ENCODE measurements at places on chromosomes 1 and 21.

DNA sequence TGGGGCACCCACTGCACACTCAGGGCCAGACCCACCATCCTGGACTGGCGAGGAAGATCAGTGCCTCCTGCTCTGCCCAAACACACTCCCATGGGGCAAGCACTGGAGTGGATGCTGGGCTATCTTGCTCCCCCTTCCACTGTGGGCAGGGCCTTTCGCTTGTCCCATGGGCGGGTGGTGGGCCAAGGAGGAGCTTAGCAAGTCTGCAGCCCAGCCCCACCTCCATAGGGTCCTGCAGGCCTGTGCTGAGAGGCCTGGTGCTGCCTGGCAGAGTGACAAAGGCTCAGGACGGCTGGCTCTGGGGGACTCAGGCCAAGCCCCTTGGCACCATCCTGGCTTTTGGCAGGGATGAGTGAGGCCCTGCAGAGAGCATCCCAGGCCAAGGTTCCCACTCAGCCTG is 89.4 kb downstream of the PTPRU start:
- DNase-seq = no peak

GRCh38 chr1:204663644-204664383 is 21.7 kb downstream of the LRRN2 start:
- DNase-seq = no peak

GRCh38 chr1:223827193-223827663 is 18.5 kb downstream of the TP53BP2 start:
- no peak for DNase-seq

GRCh38 chr1:78104322-78104721 is 58.6 kb downstream of the GIPC2 start:
- no peak for DNase-seq

DNA sequence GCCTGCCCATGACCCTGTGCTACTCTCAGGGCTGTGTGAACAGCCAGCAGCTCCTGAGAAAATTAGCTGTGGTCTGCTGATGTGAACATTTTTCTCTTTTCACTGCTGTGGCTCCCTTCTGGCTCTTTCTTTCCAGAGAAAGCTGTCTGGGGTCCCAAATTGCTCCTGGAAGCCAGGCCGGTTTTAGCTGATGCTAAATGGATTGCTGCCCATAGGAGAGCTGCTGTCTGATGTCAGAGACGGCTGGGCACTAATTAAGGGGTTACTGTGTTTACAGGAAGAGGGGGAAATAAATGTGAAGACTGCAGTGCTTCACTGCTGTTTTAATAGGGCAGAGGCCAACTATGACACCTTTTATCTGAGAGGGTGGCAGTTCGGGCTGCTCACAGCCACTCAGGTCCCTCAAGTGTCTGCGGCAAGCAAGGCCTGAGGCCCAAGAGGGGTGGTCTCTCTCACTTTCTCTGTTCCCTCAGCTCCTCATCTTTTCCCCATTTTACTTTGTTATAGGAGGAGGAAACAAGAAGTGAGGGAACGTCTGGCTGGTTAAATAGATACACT is 106.0 kb upstream of the GNG12 start:
- peak; percentile 30 for DNase-seq

DNA sequence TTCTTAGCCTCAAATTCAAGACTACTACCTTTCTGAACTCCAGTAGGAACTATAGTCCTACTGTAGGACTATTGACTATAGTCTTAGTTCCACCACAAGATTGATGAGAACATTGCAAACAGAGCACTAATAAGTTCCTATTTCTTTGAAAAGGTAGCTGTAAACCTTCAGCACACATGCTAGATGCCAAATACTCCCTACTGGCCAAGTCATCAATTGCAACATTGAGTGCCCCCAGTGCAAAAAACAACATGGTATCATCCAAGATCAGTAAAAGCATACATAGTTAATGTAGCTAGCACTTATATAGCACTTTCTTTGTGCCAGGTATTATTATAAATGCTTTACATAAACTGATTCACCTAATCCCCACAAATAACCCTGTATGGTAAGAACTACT is 99.8 kb downstream of the MRPL39 start:
- DNase-seq = no peak

All from NCI-H1105 (cell line).